ENCODE measurements at places on chromosomes 5 and 9. TPM values are rescaled to one million over a fixed set of nuclear protein-coding genes. Genes with fewer than 3 reads are reported as not detected.

The SVEP1 gene
- total RNA-seq = 38.9 TPM

The SGTB gene
- 11.1 TPM for total RNA-seq

The TLX3 gene
- total RNA-seq = not detected

The TAF1L gene
- 0.03 TPM for total RNA-seq

The SPAAR gene
- total RNA-seq = 3.7 TPM

The MYMK gene
- not detected for total RNA-seq

The SNCB gene
- not detected for total RNA-seq

The DHX29 gene
- total RNA-seq = 35.3 TPM

The ASPN gene
- 18.9 TPM for total RNA-seq

The C9orf43 gene
- total RNA-seq = 1.2 TPM

The HAVCR2 gene
- total RNA-seq = 32.6 TPM

The ITGA1 gene
- total RNA-seq = 119 TPM

The CCNI2 gene
- total RNA-seq = 0.74 TPM

The LRRC19 gene
- total RNA-seq = 0.28 TPM

The ROR2 gene
- total RNA-seq = 32.3 TPM

The AFAP1L1 gene
- total RNA-seq = 40.6 TPM

The CDC20B gene
- 5.7 TPM for total RNA-seq

The SLC1A1 gene
- total RNA-seq = 5.3 TPM

The SUSD3 gene
- 6.4 TPM for total RNA-seq

The MARCHF11 gene
- total RNA-seq = not detected

The BAAT gene
- total RNA-seq = 0.17 TPM

The PCDHGC4 gene
- total RNA-seq = 8.7 TPM

The LTC4S gene
- 4.0 TPM for total RNA-seq

The WNT8A gene
- total RNA-seq = not detected

The SLC45A2 gene
- 0.40 TPM for total RNA-seq

Measured in lung (tissue), 17 donors.